ENCODE measurements at places on chromosomes 1 and 21. TPM values are rescaled to one million over a fixed set of nuclear protein-coding genes. Genes with fewer than 3 reads are reported as not detected.
A peak's percentile ranks its signal among the peaks of the same experiment; 100 is the strongest.

DNA sequence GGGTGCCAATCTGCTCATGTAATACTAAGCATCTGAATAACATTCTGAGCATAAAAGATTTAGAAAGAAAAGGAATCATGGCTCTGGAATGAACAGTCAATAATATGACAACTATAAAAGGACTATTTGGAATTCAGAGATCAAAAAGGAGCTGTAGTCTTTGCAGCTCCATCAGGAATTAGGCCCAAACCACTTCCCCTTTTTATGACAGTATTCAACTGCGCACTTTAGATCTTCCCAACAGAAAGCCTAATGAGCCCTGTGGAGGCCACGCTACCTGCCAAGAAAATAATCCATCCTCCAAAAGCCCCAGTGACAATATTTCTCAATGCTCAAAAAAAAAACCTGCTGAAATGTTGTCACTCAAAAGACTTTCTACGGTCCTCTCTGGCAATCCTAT lies 163.2 kb downstream of the SNX7 start:
- H3K27me3 ChIP-seq: no peaks in the 10 kb centered on the region
- no peaks in the 10 kb centered on the region for H3K4me1 ChIP-seq

DNA sequence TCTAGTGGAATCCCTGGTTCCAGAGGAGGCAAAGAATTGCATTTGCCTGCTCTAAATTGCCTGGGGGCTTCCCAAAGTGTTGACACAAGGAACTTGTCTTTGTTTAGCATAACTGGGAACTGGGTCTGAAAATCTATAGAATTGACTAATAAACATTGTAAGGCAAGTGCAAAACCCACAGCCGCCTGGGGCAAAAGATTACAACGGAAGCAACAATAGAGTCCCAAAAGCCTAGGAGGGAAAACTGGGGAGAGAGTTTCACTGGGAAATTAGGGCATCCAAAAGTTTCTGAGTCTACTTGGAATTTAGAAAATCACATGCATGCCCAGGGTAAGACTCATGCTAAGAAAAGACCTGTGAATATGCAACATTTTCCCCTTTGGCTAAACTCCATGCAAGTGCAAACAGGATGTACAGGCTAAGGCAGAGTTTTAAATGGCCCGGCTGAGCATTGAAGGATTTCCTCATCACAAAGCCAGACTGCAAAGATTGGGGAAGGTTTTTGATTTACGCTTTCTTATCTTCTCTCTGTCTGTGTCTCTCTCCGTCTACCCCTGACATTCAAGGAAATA lies 725.3 kb upstream of the NCAM2 start:
- H3K4me3 ChIP-seq: no peak overlapping the region
- H3K4me1 ChIP-seq: peaks cover 7% of the 10 kb centered on the region
- no peak for DNase-seq
- H3K27ac ChIP-seq: no peak overlapping the region

- H3K27ac ChIP-seq: peak overlapping the region; percentile 51
- no peaks in the 10 kb centered on the region for H3K36me3 ChIP-seq
- H3K27me3 ChIP-seq: no peaks in the 10 kb centered on the region
Measured at GRCh38 chr1:23581219-23581618, 21.9 kb upstream of the ID3 start.

DNA sequence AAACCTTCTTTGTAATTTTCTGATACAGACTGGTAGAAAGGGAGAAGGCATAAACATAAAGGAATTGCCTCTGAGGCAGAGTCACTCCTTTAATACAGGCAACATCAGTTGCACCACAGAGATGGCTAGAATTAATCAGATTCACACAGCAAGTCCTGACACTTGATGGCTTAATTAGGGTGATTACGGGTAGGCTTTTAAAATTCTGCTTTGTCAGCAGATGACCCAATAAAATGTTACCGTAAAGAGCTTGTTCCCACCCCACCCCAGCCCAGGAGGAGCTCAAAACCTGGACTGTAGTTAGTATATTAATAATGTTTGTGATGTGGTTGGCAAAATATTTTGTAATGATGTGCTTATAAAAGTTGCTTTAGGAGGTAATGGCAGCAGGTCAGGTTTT lies 9.3 kb upstream of the BTG3 start:
- H3K36me3 ChIP-seq: no peaks in the 10 kb centered on the region
- DNase-seq: no peak
- no peaks in the 10 kb centered on the region for H3K27me3 ChIP-seq
- H3K27ac ChIP-seq: no peak overlapping the region
- H3K4me1 ChIP-seq: no peaks in the 10 kb centered on the region

DNA sequence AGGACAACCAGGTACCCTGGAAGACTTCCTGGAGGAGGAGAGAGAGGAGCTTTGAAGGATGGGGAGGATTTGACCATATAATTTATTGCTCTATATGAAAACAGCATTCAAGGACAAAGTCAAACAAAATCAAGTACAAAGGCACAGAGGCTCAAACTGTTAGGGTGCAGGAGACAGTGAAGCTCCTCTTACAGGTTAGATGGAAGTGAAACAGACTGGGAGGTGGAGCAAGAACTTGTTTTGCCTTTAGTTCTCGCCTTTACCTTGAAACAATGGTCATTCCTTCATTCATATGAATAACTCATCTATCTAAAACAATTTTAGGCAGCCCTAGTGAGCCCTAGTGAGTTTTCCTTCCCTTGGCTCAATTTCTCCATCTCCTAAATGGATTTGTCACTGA lies 199.6 kb downstream of the HIVEP3 start:
- H3K27ac ChIP-seq: no peak overlapping the region
- DNase-seq: no peak
- no peaks in the 10 kb centered on the region for H3K4me1 ChIP-seq
- no peaks in the 10 kb centered on the region for H3K36me3 ChIP-seq
- no peaks in the 10 kb centered on the region for H3K27me3 ChIP-seq

PAPPA2 gene
- not detected for total RNA-seq
